ENCODE measurements at places on chromosomes 1 and 21.
A peak's percentile ranks its signal among the peaks of the same experiment; 100 is the strongest.

- no peak for DNase-seq
Observed at GRCh38 chr1:86537928-86538695, 8.8 kb upstream of the CLCA4 start.

GRCh38 chr1:109396871-109397580, 692 bp downstream of the SORT1 start:
- DNase-seq = no peak

DNA sequence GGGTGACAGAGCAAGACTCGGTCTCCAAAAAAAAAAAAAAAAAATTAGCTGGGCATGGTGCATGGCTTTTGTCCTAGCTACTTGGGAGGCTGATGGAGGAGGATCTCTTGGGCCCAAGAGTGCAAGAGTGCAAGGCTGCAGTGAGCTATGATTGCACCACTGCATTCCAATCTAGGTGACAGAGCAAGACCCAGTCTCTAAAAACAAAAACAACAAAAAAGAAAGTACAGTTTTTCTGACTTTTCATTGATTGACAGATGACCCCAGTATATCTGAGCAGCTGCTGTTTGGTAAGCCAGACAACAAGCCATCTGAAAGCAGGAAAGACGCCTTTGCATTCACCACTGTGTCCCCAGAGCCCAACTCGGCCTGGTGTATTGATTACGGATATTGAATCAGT, 10.9 kb upstream of the DPT start:
- DNase-seq = no peak

GRCh38 chr1:119327094-119327449, 41.5 kb upstream of the HAO2 start:
- DNase-seq = no peak

DNA sequence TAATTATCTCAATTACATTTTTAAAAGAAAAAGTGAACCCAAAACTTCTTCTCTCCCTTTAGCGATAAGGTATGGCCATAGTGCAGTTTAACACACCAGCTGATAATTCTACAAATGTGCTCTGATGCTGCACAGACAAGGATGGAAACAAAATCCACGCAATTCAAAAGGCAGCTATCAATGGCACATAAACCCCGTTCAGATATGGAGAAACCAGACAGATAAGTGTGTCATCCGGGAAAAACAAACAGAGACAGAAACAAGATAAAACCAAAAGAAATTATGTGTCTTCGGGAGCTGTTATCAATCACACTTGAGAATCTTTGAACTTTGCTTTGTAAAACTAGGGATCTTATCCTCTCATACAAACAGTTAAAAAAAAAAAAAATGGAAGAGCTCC, 73.6 kb downstream of the SIPA1L2 start:
- no peak for DNase-seq

- DNase-seq = no peak
Observed at GRCh38 chr1:197066719-197067456, at the start of gene F13B. Gene F13B (minus strand): TSS chr1:197067260. CDS start chr1:197067223, 37 bp downstream.

DNA sequence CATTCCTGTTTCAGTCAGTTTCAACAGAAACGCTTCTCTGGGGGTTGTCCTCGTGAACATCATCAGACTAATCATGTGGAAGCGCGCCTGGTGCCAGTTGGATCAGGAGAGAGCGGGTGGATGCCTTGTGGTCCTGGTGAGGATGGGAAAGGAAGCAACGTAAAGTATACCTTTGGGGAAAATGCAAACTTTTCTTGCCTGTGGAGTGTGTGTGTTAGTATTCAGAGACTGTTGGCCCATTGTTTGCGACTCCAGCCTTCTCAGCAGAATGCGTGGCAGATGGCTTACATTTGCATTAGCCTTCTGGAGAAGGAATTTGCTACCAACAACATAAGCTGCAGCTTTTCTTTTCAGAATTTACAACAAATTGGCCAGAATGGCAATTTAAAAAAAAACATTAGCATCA, 173.9 kb downstream of the RWDD3 start:
- DNase-seq = no peak

DNA sequence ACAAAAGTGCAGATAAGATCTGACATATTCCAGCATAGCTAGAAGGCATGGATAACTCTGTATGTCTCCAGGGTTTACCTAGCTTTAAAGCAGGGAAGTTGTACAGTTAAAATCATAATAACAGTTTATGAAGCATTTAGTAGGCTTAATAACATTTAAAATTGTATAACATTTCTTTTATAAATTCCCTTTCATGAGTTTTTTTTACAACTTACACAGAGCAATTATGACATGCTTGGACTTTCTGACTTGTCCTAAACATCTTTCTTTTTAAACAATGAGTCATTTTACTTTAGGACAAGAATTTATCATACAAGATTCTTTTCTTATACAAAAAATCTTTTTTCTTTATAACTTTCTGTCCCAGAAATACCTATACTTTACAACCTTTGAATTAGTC, 408.5 kb upstream of the NEGR1 start:
- DNase-seq = no peak

GRCh38 chr1:39436842-39437241, 54.6 kb upstream of the BMP8A start:
- DNase-seq = no peak

DNA sequence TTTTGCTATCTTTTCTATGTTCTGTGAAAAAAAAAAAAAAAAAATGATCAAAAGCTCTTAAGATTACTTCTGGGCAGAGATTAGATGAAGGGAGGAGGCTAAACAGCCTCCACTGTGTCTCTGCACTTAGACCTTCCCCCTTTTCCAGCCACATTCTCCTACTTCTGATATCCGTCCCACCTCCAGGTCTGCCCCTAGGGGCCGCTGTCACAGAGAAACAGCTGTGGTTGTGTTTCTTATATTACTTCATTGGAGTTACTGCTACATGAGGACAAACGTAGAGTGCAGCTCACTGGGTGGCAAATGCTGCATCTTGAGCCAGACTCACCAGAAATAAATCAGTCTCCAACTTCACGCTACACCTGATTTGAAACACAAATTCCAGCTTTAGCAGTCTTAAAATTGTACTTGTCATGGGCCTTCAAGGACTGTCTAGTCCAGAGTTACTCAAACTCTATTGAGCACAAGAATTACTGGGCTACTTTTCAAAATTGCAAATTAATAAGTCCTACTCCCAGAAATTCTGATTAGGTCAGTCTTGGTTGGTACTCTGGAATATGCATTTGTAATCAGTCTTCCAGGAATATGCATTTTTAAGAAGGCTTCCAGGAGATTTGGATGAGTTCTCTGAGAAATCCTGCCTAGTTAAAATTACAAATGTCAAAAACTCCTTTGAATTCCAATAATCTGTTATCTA, 125.2 kb upstream of the PTBP2 start:
- no peak for DNase-seq

- DNase-seq = peak; percentile 13
Observed at GRCh38 chr1:86507935-86508582, 38.8 kb upstream of the CLCA4 start.

DNA sequence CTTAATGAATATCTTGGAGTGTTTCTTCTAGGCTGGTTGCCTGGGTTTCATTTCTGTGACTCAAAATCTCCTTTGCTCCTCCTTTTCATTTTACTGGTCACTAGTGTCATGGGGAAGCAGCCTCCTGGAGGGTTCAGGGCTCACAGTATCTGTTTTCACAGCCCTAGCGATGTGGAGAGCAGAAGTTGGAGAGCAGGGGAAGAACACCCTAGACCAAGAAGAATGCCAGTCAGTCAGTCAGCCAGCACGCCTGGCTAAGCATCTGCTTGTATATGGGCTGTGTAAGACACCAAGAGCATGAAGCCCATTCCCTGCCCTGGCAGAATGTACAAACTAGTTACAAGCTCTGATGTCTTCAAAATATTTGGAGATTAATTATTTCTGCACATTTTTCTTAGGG, 7.9 kb downstream of the RXRG start:
- no peak for DNase-seq

- DNase-seq = peak; percentile 7
Observed at GRCh38 chr1:171252482-171252881, 4.2 kb downstream of the FMO1 start.

GRCh38 chr1:208772891-208773290, 528.7 kb upstream of the PLXNA2 start:
- DNase-seq = no peak

- DNase-seq = no peak
Observed at GRCh38 chr1:110513511-110513910, 5.5 kb downstream of the KCNA10 start.

DNA sequence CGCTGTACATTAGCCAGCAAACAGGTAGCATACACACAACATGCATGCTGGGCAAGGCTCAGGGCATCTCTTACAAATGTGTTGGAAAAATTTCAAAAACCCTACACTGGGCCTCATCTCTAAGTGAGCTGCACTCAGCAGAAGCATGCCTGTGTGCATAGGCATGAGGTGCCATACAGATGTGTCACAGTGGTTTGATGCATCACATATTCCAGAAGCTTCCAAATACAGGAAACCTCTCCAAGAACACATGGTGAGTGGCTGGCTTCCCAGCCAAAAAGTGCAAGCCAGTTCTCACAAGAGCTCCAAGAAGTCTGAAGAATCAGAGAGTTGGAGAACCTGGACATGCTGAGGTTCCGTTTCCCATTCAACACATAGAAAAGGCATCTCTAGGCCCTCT, 58.3 kb downstream of the CD46 start:
- DNase-seq = no peak

DNA sequence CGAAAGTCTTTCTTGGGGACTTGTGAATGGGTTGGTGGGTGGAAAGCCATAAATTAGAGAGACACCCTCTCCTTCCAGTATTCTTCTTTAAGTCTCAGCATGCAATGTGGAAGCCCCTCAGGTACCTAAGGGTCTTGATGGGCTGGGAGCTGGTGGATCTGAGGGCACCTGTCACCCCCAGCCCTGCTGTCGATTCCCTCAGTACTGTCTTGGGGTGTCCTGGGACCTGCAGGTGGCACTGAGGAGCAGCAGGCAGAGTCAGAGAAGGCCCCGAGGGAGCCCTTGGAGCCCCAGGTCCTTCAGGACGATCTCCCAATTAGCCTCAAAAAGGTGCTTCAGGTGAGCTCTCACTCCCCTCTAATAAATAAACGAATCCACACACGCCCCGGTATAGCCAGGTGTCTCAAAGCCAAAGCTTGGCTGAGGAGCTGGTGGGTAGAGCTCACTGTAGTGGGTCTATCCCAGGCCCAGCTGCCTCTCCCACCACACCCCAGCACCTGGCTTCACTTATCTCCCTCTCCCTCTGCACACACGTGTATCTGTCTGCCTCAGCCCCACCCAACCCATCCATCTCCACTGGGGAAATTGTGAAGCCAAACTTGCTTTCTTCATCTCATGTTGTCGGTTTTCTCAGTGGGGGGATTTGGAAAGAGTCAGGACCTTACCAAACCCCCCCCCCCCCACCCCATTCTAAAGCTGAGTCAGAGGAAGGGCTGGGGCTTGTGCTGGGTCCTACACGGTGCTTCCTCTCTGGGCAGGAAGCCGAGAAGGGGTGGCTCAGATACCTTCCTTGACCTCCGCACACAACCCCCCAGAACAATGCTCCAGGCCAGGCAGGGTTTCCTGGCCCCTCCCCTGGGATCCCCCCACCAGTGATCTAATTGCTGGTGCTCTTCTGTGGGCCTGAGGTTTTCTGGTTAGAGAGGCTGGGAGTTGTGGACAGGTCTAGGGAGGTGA, 1.6 kb downstream of the ADAM15 start:
- DNase-seq = peak; percentile 47

GRCh38 chr1:18482721-18483425, 2.1 kb downstream of the KLHDC7A start:
- no peak for DNase-seq

DNA sequence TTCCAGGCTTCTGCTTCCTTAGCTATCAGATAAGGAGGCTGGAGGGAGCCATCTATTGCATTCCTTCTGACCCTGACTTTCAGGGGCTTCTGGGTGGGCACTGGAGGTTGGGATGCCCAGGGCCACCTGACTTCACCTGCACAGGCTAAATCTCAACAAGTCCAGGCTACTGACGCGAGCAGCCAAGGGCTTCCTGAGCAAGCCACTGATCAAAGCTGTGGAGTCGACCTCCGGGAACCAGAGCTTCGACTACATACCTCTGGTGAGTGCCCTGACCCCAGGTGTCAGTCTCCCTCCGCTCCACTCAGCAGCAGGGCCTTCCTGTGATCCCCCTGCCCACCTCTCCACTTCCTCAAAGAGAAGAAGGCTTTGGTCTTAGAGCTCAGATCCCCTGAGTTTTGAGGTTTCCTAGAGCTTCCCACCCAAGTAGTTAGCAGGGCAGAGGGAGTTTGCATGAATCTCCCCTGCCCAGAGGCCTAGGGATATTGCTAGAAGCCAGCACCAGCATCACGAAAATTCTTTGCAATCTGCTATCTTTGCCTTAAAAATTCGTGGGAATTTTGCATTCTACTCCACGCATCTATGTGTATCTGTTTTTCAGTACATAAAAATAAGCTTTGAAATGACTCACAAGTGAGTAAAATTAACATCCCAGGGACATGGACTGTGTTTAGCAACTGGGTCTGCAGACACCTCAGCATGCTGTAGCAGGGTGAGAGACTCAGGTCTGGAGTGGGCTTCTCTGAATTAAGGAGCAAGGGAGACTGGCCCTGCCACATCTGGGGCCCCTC, 61.4 kb downstream of the VWA5B1 start:
- DNase-seq = no peak

- DNase-seq = no peak
Observed at GRCh38 chr1:193979219-193979618, 792.8 kb upstream of the B3GALT2 start.

GRCh38 chr1:51222809-51223208, 13.3 kb upstream of the RNF11 start:
- no peak for DNase-seq

- no peak for DNase-seq
Observed at GRCh38 chr1:226973371-226973897, 33.3 kb downstream of the COQ8A start.

DNA sequence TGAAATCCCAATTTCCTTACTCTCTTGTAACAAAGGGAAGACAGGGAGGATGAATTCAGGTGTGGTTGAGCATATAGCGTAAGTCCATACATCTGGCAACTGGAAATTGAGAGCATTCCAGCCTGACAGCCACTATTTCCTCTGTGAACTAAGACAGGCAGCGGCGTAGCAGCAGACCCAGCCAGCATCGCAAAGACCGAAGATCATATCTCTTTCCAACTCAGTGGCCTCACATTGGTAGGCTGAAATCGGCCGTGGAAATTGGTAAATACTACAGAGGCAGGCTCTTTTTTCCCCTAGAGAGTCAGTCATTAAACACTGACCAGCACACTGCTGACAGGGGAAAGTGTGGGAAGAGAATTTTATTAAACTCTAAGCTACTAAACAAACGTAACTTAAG, 43.4 kb downstream of the TARBP1 start:
- no peak for DNase-seq

DNA sequence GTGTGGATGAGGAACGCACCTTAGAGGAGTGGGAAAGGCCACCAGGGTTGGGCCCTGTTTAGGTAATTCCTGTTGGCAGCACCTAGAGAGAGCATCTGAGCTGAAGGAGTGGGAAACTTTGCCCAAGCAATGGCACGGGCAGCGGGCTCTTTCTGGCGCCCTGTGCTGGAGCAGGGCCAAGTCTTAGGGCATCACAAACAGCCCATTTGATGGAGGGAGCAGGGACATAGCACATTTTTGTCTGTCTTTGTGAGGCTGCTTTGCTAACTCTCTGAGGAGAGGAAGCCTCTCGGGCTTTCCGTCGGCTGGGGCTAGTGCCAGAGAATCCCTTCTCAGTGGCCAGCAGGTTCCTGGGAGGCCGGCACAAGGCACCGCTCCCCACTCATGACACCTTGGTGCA, 22.5 kb upstream of the CNTN2 start:
- no peak for DNase-seq

- DNase-seq = peak; percentile 74
Observed at GRCh38 chr1:24830680-24831272, 85.5 kb downstream of the CLIC4 start.

Data from CD4-positive, CD25-positive, alpha-beta regulatory T cell (primary cell).